ENCODE measurements at places on chromosomes 3 and 15. TPM values are rescaled to one million over a fixed set of nuclear protein-coding genes. Genes with fewer than 3 reads are reported as not detected.
A peak's percentile ranks its signal among the peaks of the same experiment; 100 is the strongest.

CCR8 gene
- not detected for polyA plus RNA-seq

COL6A6 gene
- not detected for polyA plus RNA-seq

VEPH1 gene
- polyA plus RNA-seq, result 1.5 TPM

C3orf20 gene
- polyA plus RNA-seq, result not detected

DNA sequence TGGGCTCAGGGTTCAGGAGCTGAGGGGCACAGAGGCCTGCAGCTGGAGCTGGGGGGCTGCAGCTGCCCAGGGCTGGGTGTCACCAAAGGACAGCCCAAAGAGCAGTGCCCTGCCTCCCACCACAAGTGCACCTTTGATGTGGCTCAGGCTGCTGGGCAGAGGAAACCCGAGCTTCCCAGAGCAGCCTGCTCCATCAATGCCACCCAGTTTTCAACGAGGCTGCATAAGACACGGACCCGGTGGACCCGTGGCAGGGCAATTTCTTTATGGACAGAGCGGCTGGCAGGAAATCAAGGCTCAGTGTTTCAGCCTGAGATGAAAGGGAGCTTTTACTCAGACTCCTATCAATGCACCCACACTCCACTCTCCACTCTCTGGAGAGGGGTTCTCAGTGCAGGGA is 18.7 kb downstream of the SEMA5B start:
- no peak for DNase-seq
- H3K27ac ChIP-seq, result no peak overlapping the region
- no peak overlapping the region for H3K4me3 ChIP-seq
- H3K4me1 ChIP-seq, result no peaks in the 10 kb centered on the region
- H3K36me3 ChIP-seq, result no peaks in the 10 kb centered on the region

GRCh38 chr3:112297714-112298113 is 3.7 kb upstream of the SLC9C1 start:
- H3K27me3 ChIP-seq, result no peaks in the 10 kb centered on the region
- DNase-seq, result no peak
- H3K4me1 ChIP-seq, result peaks cover 5% of the 10 kb centered on the region
- no peak overlapping the region for H3K27ac ChIP-seq

DNA sequence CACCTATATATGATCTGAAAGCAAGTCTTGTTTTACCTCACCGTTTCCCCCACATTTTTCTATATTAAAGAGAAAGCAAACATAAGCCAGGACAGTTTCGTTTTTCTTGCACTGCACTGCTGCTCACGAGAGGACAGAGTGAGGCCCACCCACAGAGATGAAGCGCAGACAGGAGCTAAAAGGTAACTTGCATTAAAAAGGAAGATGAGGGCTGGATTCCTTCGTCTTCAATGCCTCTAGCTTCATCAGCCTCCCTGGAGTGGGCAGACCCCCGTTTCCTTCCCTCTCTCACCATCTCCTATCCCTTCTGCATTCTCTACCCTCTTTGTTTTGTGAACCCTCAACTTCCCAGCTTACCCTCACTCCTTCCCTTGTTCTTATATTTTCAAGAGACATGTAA is 18.9 kb downstream of the SUMF1 start:
- H3K27me3 ChIP-seq, result no peaks in the 10 kb centered on the region
- no peaks in the 10 kb centered on the region for H3K4me1 ChIP-seq
- H3K36me3 ChIP-seq, result peaks cover 66% of the 10 kb centered on the region
- no peak overlapping the region for H3K4me3 ChIP-seq

DNA sequence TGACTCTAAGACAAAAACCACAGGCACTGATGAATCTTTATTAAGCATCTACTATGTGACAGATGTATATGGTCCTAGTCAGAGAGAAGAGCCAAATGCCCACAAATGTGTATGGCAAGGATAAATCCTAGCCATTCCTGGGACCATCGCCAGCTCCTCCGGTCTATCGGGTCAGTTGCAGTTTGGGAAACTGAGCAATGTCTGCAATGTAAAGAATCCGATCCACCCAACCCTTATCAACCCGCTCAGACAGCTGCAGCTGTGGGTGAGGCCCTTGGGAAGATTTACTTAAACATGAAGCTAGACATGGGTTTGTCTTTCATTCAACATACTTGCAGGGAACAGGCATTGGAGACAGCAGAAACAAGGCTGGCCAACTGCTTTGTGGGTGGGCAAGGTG is 40.5 kb upstream of the CDV3 start:
- H3K4me3 ChIP-seq, result no peak overlapping the region
- no peak for DNase-seq
- no peaks in the 10 kb centered on the region for H3K36me3 ChIP-seq
- no peak overlapping the region for H3K27ac ChIP-seq

- peak overlapping the region; percentile 66 for H3K27ac ChIP-seq
- no peaks in the 10 kb centered on the region for H3K36me3 ChIP-seq
- H3K27me3 ChIP-seq, result no peaks in the 10 kb centered on the region
- DNase-seq, result no peak
- H3K4me1 ChIP-seq, result peaks cover 38% of the 10 kb centered on the region
Observed at GRCh38 chr3:133944641-133945380, 49.1 kb upstream of the RAB6B start.

DNA sequence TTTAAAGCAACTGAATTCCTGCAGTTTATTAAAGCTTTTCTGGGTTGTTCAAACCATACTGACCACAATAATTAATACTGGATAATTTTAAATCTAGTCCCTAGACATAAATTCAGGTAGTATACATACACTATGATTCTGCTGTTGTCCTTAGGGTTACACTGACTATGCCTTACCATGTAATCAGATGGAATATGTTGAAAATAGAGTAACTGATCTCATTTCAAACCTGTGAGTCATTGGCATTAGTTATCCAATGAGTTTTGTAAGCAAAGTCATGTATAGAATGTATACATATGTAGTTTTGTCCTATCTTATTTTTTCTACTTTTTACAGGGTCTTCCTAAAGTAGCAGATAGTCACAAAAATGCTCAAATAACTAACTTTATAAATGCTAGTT is 517.1 kb upstream of the CCDC54 start:
- DNase-seq, result no peak
- H3K4me3 ChIP-seq, result no peak overlapping the region
- H3K4me1 ChIP-seq, result no peaks in the 10 kb centered on the region
- H3K27ac ChIP-seq, result no peak overlapping the region
- no peaks in the 10 kb centered on the region for H3K36me3 ChIP-seq
- H3K27me3 ChIP-seq, result no peaks in the 10 kb centered on the region

Measured in stomach (tissue), 19 donors.